ENCODE measurements at places on chromosomes 12 and 14.

- DNase-seq, result no peak
Observed at GRCh38 chr12:54697851-54698250, 49.7 kb upstream of the DCD start.

GRCh38 chr14:70873627-70874026, 33.6 kb upstream of the PCNX1 start:
- no peak for DNase-seq

DNA sequence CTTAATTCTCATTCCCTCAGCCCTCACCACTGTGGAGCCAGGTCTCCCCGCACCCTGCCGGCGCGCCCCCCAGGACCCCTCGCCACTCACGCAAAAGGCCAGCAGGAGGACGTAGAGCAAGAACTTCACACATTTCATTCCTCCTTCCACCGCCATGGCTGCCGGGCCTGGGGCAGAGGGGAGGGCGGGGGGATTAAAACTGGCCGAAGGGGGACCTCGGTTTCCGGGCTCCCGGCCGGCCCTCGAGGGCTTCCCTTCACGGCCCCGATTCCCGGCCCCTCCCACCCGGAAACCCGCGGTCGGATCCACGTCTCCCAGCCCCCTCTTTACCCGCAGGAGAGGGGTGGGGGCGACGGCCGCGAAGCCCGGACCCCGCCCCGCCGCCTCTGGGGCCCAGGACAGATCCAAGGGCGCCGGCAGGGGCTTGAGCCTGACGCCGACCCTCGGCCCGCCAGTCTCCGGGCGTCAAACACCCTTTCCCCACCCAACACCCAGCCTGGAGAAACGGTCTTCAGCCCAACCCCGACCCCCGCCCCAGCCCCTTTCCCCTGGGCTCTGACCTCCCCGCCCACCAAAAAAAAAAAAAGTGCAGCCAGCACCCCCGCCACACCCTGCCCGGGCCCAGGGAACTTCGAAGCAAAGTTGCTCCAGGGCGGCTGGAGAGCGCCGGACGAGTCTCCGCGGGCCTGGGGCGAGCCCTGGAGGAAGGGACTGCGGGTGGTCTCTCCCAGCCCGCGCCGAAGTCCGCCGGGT, 447 bp downstream of the CD63 start:
- peak; percentile 86 for DNase-seq

DNA sequence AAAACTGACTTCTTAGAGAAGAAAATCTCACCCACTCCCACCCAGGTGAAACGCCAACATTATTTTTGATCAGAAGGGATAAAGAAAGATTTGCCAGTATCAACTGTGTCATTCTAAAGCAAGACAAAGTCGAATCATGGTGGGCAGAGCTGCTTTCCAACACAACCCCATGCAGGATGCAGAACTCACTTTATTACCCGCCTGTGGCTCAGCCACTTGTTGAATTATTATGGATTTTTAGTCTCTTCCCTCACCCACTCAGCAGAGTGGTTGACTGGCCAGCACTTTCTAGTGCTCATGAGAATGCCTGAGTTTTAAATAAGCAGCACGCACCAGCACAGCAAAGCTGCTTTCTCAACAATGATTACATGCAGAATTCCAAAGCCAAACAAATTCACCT, 32.1 kb downstream of the CRACR2A start:
- DNase-seq, result no peak

- no peak for DNase-seq
Observed at GRCh38 chr12:94832780-94833681, 170.5 kb downstream of the NDUFA12 start.

DNA sequence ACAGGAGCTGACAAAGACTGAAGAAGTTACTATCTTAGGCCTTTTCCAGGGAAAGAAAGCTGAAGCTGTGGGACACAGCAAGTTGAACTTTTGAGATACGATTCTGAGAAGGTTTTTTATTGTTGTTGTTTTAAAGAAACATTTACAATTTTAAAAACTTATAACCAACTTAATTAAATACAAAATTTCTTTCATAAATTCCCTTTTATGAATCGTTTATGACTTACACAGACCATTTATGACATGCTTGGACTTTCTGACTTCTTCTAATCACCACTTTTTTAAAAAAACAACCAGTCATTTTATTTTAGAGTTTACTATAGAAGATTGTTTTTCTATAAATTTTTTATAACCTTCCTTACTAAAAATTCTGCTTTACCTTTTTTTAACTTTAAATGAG, 68.7 kb downstream of the DHRS2 start:
- DNase-seq, result no peak

Data from tibial artery (tissue), 4 donors.